ENCODE measurements at places on chromosomes 6 and 20. TPM values are rescaled to one million over a fixed set of nuclear protein-coding genes. Genes with fewer than 3 reads are reported as not detected.

TMEM200A gene
- total RNA-seq = 2.1 TPM

BTNL2 gene
- total RNA-seq = not detected

POU3F2 gene
- not detected for total RNA-seq

RSPO4 gene
- total RNA-seq = 1.2 TPM

C6orf52 gene
- total RNA-seq = not detected

EPHA7 gene
- 1.0 TPM for total RNA-seq

SLC26A8 gene
- total RNA-seq = 1.4 TPM

CD24 gene
- 1,068 TPM for total RNA-seq

RAB44 gene
- total RNA-seq = under 0.01 TPM

CSTF1 gene
- total RNA-seq = 21.6 TPM

GHRH gene
- total RNA-seq = not detected

DNMT3B gene
- 14.2 TPM for total RNA-seq

HDAC2 gene
- 95.5 TPM for total RNA-seq

PRKN gene
- total RNA-seq = 0.07 TPM

ID4 gene
- 7.0 TPM for total RNA-seq

COL10A1 gene
- total RNA-seq = not detected

DNA sequence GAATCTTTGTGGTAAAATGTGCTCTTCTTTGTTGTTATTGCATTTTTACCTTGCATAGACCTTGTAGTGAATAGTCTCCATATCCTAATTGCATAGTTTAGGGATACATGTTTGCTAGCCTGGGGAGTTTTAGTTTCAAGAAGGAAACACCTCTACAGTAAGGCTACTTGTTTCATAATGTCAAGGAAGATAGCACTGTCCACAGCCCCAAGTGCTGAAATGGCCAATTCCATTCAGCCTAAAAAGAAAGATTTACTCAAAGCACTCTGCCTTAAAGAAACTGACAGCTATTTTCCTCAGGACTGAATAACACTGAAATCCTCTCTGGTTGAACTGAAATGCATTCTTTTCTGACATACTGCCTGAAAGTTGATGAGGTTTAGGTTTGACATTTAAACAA, 2.6 kb downstream of the HCRTR2 start:
- no peak for DNase-seq

DNA sequence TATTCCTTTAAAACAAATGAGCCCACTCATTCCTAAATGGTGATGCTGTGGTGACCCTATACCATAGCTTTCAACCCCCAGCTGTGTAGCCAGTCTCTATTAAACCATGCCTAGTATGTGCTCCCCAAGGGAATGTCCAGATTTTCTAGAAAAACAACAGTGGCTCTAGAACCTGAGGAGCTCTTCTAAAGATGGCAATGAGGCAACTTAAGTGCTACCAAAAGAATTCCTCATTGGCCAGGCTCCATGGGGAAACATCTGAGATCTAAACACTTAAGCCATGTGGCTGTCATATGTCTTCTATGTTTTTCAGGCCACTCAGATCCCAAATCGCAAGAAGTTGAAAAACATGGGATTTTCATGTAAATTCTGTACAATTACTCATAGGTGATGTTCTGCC, 191.0 kb downstream of the TPBG start:
- DNase-seq = no peak

DNA sequence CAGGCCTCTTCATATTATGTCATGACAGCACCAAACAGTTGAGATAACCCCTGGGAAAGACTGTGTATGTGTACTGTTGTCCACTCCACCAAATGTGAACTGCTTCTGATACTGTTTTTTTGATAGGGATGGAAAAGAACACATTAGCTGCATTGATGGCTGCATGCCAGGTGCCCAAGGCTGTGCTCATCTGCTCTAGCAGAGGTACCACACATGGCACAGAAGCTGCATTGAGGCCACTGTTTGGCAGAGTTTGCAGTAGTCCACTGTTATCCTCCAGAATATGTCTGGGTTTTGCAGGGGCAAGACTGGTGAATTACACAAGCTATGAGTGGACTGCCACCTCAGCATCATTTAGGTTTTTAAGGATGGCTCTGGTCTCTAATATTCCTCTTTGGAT, 28.2 kb upstream of the ELMO2 start:
- DNase-seq = no peak

GRCh38 chr6:55696041-55696440, 117.0 kb upstream of the HMGCLL1 start:
- DNase-seq = no peak

DNA sequence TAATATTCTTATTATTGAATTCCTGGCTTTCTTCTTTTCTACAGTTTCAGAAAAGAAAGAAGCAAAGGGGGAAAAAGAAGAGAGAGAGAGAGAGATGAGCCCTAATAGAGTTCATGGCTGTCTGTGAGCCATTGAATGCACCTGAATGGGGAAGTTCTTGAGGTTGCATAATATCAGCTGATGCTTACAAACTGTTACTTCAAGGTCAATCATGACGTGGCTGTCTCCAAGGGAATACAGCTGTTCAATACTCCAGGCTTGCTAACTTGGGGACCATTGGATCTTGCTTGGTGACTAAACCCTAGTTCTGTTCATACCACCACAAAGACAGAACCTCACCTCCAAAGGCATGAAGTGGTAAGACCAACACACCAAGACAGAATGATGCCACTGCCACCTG, 180.4 kb downstream of the ADGRG6 start:
- DNase-seq = no peak

GRCh38 chr6:124670801-124671200, 291.4 kb upstream of the RNF217 start:
- DNase-seq = no peak

- DNase-seq = no peak
These were observed 41.7 kb upstream of the ZBP1 start for GRCh38 chr20:57661746-57662455.

- peak; percentile 89 for DNase-seq
These were observed 6.3 kb upstream of the PARD6B start for GRCh38 chr20:50724851-50725723.

GRCh38 chr20:46253391-46253790, 54.9 kb downstream of the CDH22 start:
- DNase-seq = no peak

DNA sequence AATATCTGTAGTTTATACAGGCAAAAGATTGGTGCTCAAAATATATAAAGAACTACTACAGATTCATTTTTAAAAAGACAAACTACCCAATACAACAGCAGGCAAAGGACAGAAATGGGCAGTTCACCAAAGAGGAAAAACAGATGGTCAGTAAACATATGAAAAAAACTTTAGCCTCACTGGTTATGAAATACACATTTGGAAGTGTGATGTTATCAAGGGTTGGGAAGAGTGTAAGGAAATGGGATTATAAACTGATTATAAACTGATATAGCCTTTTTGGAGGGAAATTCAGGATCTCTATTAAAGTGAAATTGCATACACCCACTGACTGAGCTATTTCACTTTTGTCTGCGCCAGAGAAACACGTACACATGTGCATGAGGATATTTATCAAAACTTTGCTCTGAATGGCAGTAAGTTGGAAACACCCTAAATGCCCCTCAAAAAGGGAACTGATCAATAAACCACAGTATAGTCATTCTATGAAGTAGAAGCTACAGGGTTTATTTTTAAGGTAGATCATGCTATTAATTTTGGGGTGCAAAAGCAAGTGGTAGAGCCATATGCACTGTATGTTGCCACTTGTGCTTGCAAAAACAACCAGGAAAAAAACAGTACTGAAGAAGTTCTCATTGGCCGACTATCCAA, 32.2 kb upstream of the ARFGEF2 start:
- DNase-seq = no peak

- peak; percentile 52 for DNase-seq
These were observed 545.6 kb upstream of the MAP3K7 start for GRCh38 chr6:91132461-91132860.

GRCh38 chr20:62407221-62407992, at the start of gene CABLES2:
CABLES2 (minus strand) TSS chr20:62407285; CDS start chr20:62407276, 9 bp downstream.
- no peak for DNase-seq

DNA sequence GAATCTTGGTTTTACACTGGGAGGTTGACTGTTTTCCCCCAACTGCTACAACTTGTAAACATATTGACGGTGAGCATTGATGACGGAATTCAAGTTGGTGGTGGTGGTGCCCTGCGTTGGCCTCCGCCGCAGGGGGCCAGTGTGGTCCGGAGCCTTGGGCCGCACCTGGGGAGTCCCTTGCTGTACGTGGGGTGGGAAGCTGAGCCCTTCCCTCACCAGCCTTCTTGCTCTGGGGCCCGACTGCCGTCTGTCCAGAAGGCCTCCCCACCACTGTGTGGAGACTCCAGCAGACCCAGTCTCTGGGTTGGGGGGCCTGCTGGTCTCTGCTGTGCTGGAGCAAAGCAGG, 11.4 kb downstream of the GATA5 start:
- no peak for DNase-seq

GRCh38 chr20:64091770-64092169, 7.6 kb upstream of the LKAAEAR1 start:
- no peak for DNase-seq

DNA sequence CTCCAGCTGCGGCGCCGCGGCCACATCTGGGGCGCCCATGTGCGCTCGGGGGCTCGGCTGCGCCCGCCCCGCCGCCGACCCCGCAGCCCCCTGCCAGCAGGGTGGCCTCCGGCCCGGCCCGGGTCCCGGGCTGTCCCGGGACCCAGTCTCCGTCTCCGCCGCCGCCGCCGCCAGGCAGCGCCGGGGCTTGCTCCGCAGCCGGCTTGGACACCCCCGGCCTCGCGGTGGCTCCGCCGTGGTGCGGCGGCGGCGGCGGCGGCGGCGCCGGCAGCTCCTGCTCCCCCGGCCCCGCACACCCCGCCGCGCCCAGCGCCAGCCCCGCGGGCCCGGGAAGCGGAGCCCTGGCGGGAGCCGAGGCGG, 219 bp downstream of the ISM1 start:
- DNase-seq = no peak

DNA sequence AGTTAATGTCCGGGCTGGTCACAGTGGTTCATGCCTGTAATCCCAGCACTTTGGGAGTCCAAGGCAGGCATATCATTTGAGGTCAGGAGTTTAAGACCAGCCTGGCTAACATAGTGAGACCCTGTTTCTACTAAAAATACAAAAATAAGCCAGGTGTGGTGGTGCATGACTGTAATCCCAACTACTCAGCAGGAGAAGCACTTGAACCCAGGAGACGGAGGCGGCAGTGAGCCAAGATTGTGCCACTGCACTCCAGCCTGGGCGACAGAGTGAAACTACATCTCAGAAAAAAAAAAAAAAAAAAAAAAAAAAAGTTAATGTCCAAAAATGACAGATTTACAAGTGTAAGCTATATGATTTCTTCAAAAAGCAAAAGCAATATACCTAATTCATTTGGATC, 124.9 kb downstream of the CCDC170 start:
- no peak for DNase-seq

DNA sequence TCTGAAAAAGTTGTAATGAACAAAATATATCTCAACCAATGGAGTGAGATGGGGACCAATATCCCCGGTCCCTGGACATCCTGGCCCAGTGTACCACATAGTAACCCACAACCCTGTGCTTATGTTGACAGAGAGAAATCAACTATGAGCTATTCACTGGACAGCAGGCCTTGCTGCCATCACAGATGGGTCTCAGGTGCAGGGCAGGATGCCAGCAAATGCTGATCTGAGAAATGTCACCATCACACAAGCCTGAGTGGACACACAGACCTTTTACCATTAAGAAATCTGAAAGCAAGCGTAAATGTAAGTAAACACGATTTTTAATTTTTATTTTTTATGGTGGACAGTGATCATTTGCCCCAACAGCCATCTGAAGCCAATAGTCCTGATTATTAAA, 9.1 kb downstream of the RPP40 start:
- no peak for DNase-seq

GRCh38 chr6:123804014-123804786, 535 bp downstream of the NKAIN2 start:
- no peak for DNase-seq

- no peak for DNase-seq
These were observed 23.9 kb downstream of the SUN5 start for GRCh38 chr20:32980131-32980941.

DNA sequence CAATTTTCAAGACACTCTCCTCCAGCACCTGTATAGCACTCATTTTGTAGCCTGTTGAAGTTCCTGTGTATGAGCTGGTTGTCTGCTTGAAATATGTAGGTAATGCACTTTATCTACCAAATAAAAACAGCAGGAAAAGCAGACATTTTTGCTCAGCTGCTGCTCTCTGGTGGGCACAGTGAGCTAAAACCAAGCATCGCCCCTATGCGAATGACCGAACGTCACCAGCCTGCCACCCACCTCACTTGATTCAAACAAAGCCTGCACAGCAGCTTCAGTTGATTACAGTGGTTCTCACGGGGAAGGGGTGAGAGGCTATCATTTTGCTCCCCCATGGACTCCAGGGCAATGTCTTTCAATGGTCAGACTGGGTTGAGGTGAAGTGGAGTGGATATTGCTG, 185.7 kb downstream of the SASH1 start:
- no peak for DNase-seq

- no peak for DNase-seq
These were observed 8.5 kb upstream of the DSE start for GRCh38 chr6:116362276-116362675.

- DNase-seq = no peak
These were observed 5.6 kb downstream of the CST3 start for GRCh38 chr20:23631981-23632710.

- no peak for DNase-seq
These were observed 1.0 kb downstream of the IGF2R start for GRCh38 chr6:159969921-159970320.

GRCh38 chr20:30594112-30594511, 663.4 kb upstream of the DEFB115 start:
- DNase-seq = no peak

DNA sequence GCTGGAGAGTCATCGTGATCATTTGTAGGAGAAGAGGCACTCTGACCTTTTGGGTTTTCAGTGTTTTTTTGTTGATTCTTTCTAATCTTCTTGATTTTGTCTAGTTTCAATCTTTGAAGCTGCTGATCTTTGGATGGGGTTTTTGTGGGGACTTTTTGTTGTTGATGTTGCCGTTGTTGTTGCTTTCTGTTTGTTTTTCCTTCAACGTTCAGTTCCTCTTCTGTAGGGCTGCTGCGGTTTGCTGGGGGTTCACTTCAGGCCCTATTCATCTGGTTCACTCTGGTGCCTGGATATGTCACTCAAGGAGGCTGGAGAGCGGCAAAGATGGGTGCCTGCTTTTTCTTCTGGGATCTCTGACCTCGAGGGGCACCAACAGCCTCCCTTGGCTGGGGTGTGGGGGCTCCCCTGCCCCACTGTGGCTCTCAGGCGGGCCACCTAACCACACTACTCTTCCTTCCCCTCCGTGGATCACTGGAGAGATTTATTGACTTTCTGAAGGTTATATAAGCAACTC, 21.5 kb upstream of the TMEM244 start:
- no peak for DNase-seq

DNA sequence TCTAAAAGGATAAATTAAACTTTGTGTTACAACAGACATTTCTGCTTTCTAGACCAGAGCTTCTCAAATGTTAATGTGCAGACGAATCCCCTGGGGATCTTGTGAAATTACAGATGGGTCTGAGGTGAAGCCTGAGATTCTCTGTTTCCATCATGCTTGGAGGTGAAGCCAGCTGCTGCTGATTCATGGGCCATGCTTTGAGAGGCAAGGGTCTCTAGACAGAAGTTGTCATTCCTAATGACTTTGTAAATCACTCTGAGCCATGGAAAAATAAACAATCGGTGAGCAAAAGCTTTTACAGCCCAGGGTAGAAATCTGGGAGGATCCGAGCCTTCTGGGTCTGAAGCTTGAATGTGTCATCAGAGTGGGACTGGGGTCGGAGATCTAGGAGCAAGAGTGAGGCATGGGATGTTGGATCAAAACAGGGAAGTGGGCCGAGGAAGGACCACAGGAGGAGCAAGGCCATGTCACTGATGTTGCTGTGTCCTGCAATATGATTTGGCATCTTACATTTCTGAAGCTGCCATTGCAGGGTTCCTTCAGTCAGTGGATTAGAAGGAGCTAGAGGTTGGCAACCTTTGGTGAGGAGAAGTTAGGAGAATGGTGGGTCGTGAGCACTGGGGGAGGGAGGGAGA, 77.3 kb downstream of the TRMT11 start:
- DNase-seq = no peak

Measured in epithelial cell of proximal tubule (primary cell).